ENCODE measurements at places on chromosomes 1 and 21.

- no peak for DNase-seq
Measured at GRCh38 chr1:23118957-23119792, 49.5 kb downstream of the LUZP1 start.

- no peak for DNase-seq
Measured at GRCh38 chr1:52976183-52977035, 49.3 kb downstream of the SCP2 start.

DNA sequence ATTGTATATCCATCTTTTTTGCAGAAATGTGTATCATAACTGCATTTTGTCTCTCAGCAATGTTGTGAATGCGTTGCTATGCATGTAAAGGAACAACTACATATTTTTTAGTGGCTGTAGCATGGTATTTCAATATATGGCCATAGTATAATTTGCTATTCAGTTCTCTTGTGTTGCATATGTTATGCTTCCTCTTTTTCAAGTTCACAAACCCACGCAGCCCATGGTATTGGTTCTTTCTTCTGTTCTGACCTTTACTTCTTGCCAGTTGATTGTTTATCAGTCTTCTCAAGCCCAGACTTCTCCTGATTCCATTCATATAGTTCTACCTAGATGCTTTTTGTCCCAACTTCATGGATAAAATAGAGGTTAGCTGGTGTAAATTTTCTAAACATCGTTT, 6.1 kb downstream of the SLC22A15 start:
- no peak for DNase-seq

DNA sequence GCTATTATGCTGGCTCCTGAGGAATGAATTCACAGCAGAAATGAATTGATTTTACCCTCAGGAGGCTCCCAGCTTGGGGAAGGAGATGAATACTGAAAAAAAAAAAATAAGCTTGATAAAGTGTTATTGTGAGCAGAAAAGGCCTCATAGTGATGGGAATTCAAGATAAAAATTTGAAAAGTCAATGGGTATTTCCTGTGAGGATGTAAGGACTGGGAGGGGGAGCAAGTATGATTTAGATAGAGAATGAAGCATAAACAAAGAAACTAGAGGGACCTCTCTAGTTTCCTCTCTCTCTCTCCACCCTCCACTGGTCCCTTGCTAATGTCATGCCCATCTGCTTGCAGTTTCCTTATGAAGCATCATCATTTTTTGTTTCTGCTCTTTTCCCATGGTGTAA, 439.0 kb upstream of the PLXNA2 start:
- DNase-seq: no peak

DNA sequence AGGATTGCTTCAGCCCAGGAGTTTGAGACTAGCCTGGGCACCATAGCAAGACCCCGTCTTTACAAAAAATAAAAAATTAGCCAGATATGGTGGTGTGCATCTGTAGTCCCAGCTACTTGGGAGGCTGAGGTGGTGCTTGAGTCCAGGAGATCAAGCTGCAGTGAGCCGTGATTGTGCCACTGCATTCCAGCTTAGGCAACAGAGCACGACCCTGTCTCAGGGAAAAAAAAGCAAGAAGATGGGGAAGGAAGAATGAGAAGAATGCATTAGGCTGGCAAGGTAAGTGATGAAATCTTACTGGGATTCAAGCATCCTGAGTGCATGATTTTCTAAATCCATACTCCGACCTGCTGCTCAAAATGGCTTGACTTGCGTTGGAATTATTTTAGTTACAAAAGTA, 6.8 kb downstream of the PCP4L1 start:
- no peak for DNase-seq

- DNase-seq: peak; percentile 9
Measured at GRCh38 chr1:10866321-10867093, 70.1 kb upstream of the CASZ1 start.

DNA sequence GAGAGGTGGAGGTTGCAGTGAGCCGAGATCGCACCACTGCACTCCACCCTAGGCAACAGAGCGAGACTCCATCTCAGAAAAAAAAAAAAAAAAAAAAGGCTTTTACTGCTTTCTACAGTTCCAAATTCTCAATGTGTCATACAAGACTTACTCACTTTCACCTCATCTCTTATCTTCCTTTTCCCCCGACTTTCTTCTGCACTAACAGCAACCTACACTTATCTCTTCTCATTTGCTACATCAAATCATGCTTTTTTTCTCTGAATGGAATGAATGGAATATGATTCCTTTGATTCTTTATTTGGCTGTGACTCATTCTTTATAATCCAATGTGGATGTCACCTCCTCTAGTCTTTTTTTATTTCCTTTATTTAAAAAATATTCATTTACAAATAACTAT, 168.4 kb upstream of the DMRTA2 start:
- DNase-seq: no peak

Data from stimulated activated CD4-positive, alpha-beta T cell treated with anti-CD3 and anti-CD28 coated beads, Interleukin-1b, Interleukin-23, amount 100 ng/mL, for 4 hours (primary cell).